ENCODE measurements at places on chromosomes 11 and 22.

DNA sequence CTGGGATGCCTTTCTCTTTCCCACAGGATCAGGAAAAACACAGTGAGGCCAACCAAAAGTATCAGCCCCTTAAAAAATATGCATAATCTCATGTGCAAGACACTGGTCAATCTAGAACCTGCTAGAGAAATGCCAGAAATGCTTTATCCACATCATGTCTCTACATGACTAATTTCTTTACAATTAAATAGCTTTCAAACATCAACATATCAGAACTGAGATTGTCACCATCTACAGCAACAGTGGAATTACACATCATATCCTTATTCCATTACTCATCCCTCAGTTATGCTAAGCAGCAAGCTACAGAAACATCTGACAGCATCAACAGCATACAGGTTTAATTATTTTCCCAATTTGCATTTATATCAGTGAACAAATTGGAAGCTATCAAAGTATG lies 78.8 kb downstream of the DDIAS start:
- DNase-seq = no peak

DNA sequence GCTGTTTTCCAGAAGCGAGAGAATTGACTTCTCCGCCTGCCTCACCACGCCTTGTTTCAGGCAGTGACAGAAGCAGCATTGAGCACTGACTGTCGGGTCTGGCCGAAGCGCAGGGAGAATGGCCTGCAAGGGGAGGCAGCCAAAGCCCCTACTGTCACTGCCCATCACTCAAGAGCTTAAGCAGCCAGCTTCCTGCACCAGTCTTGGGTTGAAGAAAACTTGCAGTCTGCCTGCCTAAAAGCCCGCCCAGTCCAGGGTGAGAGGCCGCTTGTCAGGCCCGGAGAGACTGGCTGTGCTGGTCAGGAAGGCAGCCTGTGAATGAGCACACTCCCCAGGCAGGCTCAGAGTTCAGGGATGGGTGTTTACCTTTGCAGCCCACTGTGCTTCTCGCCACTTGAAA lies 108.3 kb downstream of the PKNOX2 start:
- no peak for DNase-seq

DNA sequence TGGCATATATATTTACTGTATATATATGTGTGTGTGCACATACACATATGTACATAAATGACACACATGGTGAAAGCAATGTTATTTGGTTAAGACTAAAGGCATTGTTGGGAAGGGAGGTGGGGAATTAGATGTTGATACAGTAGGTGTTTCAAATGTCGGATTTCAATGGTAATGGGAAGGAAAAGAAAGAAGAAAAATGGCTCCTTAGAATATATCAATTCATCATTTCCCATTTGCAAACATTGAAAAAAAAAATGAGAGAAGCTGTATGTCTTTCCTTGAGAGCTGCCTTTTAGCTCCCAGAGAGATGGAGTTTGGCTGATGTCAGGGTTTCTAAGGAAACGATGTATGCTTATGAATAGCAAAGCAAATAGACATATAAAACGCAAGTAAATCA lies 33.4 kb upstream of the ATXN10 start:
- DNase-seq = no peak

- no peak for DNase-seq
Measured at GRCh38 chr11:118657238-118657637, 22.2 kb downstream of the TREH start.

- DNase-seq = no peak
Measured at GRCh38 chr11:108601150-108601549, 7.6 kb upstream of the EXPH5 start.

GRCh38 chr11:76765863-76766350 lies 17.2 kb upstream of the TSKU start:
- no peak for DNase-seq

- peak; percentile 52 for DNase-seq
Measured at GRCh38 chr22:24134090-24134846, 47.0 kb upstream of the SUSD2 start.

Measured in hippocampal formation (tissue), 2 donors.